ENCODE measurements at places on chromosomes 4 and X. TPM values are rescaled to one million over a fixed set of nuclear protein-coding genes. Genes with fewer than 3 reads are reported as not detected.

Gene DRD5
- total RNA-seq = not detected

Gene FAM184B
- not detected for total RNA-seq

Gene ARMCX1
- 0.26 TPM for total RNA-seq

Gene GLOD5
- total RNA-seq = not detected

Gene NUP62CL
- 2.0 TPM for total RNA-seq

Gene SPACA5
- not detected for total RNA-seq

Gene LNX1
- not detected for total RNA-seq

Gene CTAG1B
- not detected for total RNA-seq

Gene PHKA1
- 4.9 TPM for total RNA-seq

Gene ETDA
- not detected for total RNA-seq

Gene AADAT
- total RNA-seq = not detected

Gene RAI2
- not detected for total RNA-seq

Gene GABRE
- total RNA-seq = not detected

Gene GPC3
- total RNA-seq = not detected

Gene NDNF
- total RNA-seq = not detected

Data from activated CD8-positive, alpha-beta memory T cell treated with anti-CD3 and anti-CD28 coated beads, Interleukin-2, amount 10 ng/mL, durations not matched to agents 7 days and 5 days (primary cell).